ENCODE measurements at places on chromosomes 6 and 20. TPM values are rescaled to one million over a fixed set of nuclear protein-coding genes. Genes with fewer than 3 reads are reported as not detected.

TMEM14B gene
- total RNA-seq = 76.4 TPM

FGD2 gene
- 51.4 TPM for total RNA-seq

POU3F2 gene
- total RNA-seq = not detected

KCNS1 gene
- not detected for total RNA-seq

DNA sequence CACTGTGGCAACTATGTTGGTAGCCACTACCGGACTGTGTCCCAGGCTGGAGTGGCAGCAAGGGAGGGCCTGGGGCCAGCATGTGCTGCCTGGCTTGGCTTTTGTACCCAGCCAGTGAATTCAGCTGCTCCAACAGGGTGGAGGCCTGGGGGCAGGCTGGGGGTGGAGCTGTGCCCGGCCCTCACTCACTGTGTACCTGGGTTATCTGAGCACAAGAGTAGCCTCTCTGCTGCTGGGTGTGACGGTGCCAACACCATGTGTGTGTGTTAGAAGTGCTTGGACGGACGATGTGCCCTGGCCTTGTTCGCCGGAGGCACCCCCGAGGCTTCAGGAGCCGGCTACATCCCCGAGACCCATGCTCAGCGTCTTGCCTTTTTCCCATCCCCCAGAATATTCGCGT, 49.2 kb downstream of the EFCAB8 start:
- no peak overlapping the region for H3K27ac ChIP-seq
- no peaks in the 10 kb centered on the region for H3K27me3 ChIP-seq
- no peaks in the 10 kb centered on the region for H3K4me1 ChIP-seq
- DNase-seq = no peak
- no peak overlapping the region for H3K4me3 ChIP-seq
- H3K36me3 ChIP-seq = no peaks in the 10 kb centered on the region

GRCh38 chr20:49319208-49319809, 41.5 kb upstream of the ZNFX1 start:
- no peak overlapping the region for H3K27ac ChIP-seq
- no peaks in the 10 kb centered on the region for H3K36me3 ChIP-seq
- peaks cover 28% of the 10 kb centered on the region for H3K27me3 ChIP-seq

DNA sequence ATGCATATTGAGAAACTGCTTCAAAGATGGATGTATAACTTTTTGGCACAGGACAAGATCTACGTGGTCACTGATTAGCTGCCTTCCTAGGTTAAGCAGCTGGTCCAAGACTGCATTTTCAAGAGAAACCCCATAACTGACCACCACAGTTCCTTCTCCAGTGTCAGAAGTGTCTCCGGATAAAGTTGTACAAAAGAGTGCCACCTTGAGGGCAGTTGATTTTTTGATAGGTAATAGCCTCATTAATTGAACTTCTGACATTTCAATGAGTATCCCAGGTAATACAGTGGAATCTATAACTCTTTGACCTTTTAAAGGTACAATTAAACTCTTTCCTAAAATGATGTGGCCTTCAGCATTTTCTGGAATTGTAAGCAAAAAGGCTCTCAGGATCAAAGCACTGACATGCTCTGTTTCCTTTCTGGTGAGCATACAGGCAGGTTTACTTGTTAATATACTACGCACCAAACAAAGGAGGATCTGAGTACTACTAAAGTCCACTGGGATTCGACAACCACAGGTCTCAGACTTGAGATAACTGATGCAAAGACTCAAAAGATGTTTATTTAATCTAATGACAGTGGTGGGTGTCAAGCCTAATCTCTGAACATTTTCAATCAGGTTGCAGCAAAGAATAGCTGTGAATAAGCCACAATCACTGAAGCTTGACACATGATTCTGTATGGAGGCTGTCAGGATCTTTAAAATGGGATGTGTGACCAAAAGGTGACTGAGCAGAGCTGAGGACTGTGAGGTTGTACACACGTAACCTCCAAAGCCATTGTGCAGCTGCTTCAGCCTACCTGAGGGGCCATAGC, 21.2 kb downstream of the MKKS start:
- no peak for DNase-seq
- H3K36me3 ChIP-seq = no peaks in the 10 kb centered on the region
- H3K27ac ChIP-seq = no peak overlapping the region
- no peaks in the 10 kb centered on the region for H3K4me1 ChIP-seq

DNA sequence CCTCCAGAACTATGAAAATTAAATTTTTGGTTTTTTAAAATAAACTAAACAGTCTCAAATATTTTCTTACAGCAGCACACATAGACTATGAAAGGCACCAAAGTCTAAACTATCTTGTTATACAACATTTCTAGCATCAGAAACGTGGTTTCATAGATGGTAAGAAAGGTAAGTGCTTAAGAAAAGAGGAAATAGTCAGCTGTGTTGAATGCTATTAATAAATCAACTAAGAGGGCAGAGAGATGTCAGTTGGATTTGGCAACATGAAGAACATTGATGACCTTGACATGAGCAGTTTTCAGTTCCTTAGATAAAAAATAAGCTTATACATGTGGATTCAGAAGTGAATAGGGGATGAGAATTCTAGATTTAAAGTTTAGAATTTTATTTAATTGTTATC, 113.6 kb downstream of the RFX6 start:
- no peak overlapping the region for H3K27ac ChIP-seq
- DNase-seq = no peak
- H3K36me3 ChIP-seq = no peaks in the 10 kb centered on the region
- H3K4me1 ChIP-seq = no peaks in the 10 kb centered on the region

GRCh38 chr6:87237804-87238203, 82.4 kb downstream of the ZNF292 start:
- no peak for DNase-seq
- H3K27ac ChIP-seq = no peak overlapping the region
- H3K36me3 ChIP-seq = peaks cover 4% of the 10 kb centered on the region
- no peaks in the 10 kb centered on the region for H3K27me3 ChIP-seq
- no peaks in the 10 kb centered on the region for H3K4me1 ChIP-seq
- H3K4me3 ChIP-seq = no peak overlapping the region

- DNase-seq = peak; percentile 70
- peak within 1 kb of the TSS; percentile 88 for H3K27ac ChIP-seq
- H3K27me3 ChIP-seq = no peaks in the 10 kb centered on the region
Observed at GRCh38 chr6:79630883-79631692, at the start of gene SH3BGRL2. Gene SH3BGRL2, plus strand, starts transcription at chr6:79631329. Its CDS starts 133 bp downstream, at chr6:79631462.

DNA sequence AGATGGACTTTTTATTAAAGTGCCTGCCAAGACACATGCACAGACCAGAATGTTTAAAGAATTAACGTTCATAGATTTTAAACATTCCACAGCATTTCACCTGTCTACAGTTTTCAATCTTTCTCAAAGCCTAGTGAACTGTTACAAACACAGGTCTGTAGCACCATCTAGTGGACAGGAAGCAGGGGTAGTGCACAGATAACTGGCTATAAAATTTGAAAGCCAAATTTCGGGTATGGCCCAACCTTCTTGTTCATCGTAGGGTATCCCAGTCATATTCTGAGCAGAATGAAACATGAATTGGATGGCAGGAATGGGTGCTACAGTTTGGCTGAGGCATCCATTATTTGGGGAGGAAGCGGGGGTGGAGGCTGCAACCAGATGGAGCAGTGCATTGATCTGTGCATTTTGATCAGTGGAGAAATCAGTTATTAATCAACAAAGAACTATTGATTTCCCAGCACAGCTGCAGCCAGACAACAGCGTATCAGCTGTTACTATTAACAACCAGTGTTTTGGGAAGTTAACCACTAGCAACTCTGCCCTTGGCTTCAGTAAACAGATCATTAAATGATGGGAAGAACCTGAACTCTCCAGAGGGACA, 56.1 kb upstream of the B3GAT2 start:
- no peaks in the 10 kb centered on the region for H3K4me1 ChIP-seq
- DNase-seq = no peak
- H3K27ac ChIP-seq = no peak overlapping the region
- no peaks in the 10 kb centered on the region for H3K27me3 ChIP-seq
- H3K36me3 ChIP-seq = no peaks in the 10 kb centered on the region
- H3K4me3 ChIP-seq = no peak overlapping the region

- no peak for DNase-seq
- H3K36me3 ChIP-seq = peaks cover 6% of the 10 kb centered on the region
- no peak overlapping the region for H3K4me3 ChIP-seq
- no peaks in the 10 kb centered on the region for H3K4me1 ChIP-seq
Observed at GRCh38 chr20:3592931-3593330, 70.3 kb downstream of the GFRA4 start.

DNA sequence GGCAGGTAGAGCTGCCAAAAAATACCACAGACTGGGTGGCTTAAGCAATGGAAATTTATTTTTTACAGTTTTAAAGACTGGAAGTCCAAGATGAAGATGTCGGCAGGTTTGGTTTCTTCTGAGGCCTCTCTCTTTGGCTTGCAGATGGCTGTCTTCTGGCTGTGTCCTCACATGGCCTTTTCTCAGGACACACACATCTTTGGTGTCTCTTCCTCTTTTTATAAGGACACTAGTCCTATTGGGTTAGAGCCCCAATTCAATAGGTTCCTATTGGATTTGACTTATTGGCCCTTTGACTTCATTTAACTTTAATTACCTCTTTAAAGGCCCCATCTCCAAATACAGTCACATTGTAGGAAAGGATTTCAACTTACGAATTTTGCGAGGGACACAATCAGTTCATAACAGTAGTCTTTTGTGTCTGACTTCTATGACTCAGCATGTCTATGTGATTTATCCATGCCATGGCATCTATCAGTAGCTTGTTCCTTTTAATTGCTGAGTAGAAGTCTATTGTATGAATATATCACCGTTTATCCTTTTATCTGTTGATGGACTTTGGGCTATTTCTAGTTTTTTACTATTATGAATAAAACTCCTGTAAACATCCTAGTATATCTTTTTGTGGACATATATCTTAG, 11.0 kb upstream of the TCP11 start:
- no peak overlapping the region for H3K27ac ChIP-seq
- H3K4me3 ChIP-seq = no peak overlapping the region
- no peak for DNase-seq
- no peaks in the 10 kb centered on the region for H3K4me1 ChIP-seq
- H3K27me3 ChIP-seq = no peaks in the 10 kb centered on the region

Data from breast epithelium (tissue), 4 donors.